ENCODE measurements at places on chromosomes 7 and 10. TPM values are rescaled to one million over a fixed set of nuclear protein-coding genes. Genes with fewer than 3 reads are reported as not detected.

GRCh38 chr7:80708123-80708522 lies 69.7 kb downstream of the CD36 start:
- H3K36me3 ChIP-seq = no peaks in the 10 kb centered on the region
- no peak for DNase-seq
- no peaks in the 10 kb centered on the region for H3K4me1 ChIP-seq
- H3K27me3 ChIP-seq = no peaks in the 10 kb centered on the region
- H3K4me3 ChIP-seq = no peak overlapping the region
- H3K27ac ChIP-seq = no peak overlapping the region

The OR2A1 gene
- total RNA-seq = not detected

The VAX1 gene
- not detected for total RNA-seq

- H3K4me3 ChIP-seq = no peak overlapping the region
- peaks cover 3% of the 10 kb centered on the region for H3K27me3 ChIP-seq
- no peak overlapping the region for H3K27ac ChIP-seq
- no peaks in the 10 kb centered on the region for H3K4me1 ChIP-seq
- no peak for DNase-seq
- no peaks in the 10 kb centered on the region for H3K36me3 ChIP-seq
Measured at GRCh38 chr10:112126172-112126571, 57.4 kb downstream of the GPAM start.

DNA sequence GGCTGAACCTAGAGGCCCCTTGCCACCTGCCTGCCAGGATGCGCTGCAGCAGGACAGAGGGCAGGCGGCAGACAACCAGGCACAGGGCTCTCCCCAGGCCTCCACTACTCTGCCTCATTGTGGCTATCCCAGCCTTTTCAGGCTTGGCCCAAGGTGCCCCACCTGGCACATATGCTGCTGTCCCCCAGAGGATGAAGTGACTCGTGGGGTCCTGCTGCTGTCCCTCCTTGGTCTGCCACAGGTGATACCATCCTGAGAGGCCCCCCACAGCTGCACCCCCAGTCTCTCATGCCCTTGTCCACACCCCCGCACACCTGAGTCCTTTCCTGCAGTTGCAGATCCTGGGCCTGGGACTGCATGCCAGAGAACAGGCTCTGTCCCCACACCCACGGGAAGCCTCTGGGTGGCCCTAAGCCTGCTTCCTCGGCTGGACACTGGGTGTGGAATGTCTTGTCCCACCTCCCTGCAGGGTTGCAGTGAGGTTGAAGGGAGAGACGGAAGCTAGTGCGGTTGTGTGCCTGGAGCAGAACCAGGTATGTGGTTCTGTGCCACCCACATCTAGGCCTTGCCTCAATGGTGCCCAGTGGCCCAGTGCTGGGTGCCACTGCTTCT lies 55.3 kb downstream of the RASGEF1A start:
- peaks cover 26% of the 10 kb centered on the region for H3K27me3 ChIP-seq
- H3K36me3 ChIP-seq = no peaks in the 10 kb centered on the region
- no peak overlapping the region for H3K4me3 ChIP-seq

- peak within 1 kb of the TSS; percentile 79 for H3K4me3 ChIP-seq
- H3K4me1 ChIP-seq = no peaks in the 10 kb centered on the region
- peak within 1 kb of the TSS; percentile 63 for H3K27ac ChIP-seq
- H3K36me3 ChIP-seq = 0 out of 2 replicates have a peak, but pooled peaks cover 4% of the 10 kb centered on the region
- no peaks in the 10 kb centered on the region for H3K27me3 ChIP-seq
Measured at GRCh38 chr7:137343281-137343841, at the start of gene PTN. Gene PTN (minus strand): TSS chr7:137343733. CDS start chr7:137254973, 88,760 bp downstream.

GRCh38 chr10:119786117-119786769 lies 60.4 kb downstream of the INPP5F start:
- no peak overlapping the region for H3K4me3 ChIP-seq
- no peaks in the 10 kb centered on the region for H3K27me3 ChIP-seq
- peaks cover 4% of the 10 kb centered on the region for H3K4me1 ChIP-seq
- peak; percentile 78 for DNase-seq
- H3K27ac ChIP-seq = no peak overlapping the region

- peak; percentile 24 for DNase-seq
- H3K27me3 ChIP-seq = no peaks in the 10 kb centered on the region
- peaks cover 7% of the 10 kb centered on the region for H3K4me1 ChIP-seq
Measured at GRCh38 chr7:127983804-127984332, 47.4 kb downstream of the LRRC4 start.

DNA sequence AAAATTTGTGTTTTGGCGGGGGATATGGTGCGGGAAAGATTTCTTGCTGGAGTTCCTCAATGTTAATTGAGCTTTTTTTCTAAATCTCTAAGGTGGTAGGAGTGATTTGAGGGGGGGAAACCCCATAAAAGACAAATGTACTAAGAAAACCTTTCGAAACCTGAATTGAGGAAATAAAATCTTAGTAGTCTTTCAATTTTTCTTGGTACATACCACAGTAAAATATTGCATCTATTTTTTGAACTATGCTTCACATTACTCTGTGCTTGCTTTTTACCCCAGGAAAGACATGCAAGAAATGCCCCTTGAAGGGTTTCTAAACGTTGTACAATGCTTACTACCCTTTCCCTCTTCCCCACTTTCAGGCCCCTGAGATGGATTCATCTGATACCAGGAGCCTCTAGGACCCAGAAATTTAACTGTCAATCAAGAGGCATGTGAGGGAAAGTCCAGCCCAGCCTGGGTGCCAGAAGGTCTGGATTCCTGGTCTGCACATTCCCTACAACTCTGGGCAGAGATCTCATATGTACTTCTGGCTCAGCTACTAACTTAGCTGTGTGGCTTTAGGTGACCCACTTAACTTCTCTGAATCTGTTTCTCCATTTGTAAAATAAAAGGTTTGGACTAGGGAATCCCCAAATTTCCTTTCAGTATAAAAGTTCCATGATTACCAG lies 5.8 kb upstream of the PDCD4 start:
- H3K4me3 ChIP-seq = no peak overlapping the region
- DNase-seq = no peak
- H3K4me1 ChIP-seq = peaks cover 9% of the 10 kb centered on the region
- H3K36me3 ChIP-seq = no peaks in the 10 kb centered on the region
- H3K27me3 ChIP-seq = no peaks in the 10 kb centered on the region

- H3K27me3 ChIP-seq = peaks cover 11% of the 10 kb centered on the region
- no peaks in the 10 kb centered on the region for H3K4me1 ChIP-seq
- H3K36me3 ChIP-seq = no peaks in the 10 kb centered on the region
- H3K4me3 ChIP-seq = no peak overlapping the region
- no peak for DNase-seq
Measured at GRCh38 chr10:18133046-18133445, 7.2 kb upstream of the CACNB2 start.

DNA sequence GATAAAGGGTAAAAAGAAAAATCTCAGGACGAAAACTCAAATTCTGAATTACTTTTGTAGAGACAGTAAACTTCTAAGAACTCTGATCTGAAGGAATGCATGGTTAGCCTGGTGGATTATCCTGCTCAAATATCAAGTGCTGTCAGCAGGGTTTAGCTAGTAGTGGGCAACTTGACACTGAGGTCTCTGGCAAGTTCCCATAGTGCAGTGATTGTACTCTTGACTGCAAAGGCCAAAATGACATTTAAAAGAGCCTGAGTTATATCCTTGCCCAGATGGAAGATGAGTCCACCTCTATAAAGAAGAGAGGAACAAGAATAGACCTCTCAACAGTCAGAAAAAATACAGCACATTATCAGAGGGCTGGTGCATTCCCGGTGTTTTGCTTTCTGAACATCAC lies 304.5 kb upstream of the IMMP2L start:
- no peak overlapping the region for H3K27ac ChIP-seq
- H3K36me3 ChIP-seq = peaks cover 10% of the 10 kb centered on the region
- DNase-seq = no peak
- peaks cover 5% of the 10 kb centered on the region for H3K4me1 ChIP-seq

- no peaks in the 10 kb centered on the region for H3K27me3 ChIP-seq
- no peak overlapping the region for H3K27ac ChIP-seq
- DNase-seq = no peak
Measured at GRCh38 chr7:15967551-15967950, 281.1 kb upstream of the MEOX2 start.

DNA sequence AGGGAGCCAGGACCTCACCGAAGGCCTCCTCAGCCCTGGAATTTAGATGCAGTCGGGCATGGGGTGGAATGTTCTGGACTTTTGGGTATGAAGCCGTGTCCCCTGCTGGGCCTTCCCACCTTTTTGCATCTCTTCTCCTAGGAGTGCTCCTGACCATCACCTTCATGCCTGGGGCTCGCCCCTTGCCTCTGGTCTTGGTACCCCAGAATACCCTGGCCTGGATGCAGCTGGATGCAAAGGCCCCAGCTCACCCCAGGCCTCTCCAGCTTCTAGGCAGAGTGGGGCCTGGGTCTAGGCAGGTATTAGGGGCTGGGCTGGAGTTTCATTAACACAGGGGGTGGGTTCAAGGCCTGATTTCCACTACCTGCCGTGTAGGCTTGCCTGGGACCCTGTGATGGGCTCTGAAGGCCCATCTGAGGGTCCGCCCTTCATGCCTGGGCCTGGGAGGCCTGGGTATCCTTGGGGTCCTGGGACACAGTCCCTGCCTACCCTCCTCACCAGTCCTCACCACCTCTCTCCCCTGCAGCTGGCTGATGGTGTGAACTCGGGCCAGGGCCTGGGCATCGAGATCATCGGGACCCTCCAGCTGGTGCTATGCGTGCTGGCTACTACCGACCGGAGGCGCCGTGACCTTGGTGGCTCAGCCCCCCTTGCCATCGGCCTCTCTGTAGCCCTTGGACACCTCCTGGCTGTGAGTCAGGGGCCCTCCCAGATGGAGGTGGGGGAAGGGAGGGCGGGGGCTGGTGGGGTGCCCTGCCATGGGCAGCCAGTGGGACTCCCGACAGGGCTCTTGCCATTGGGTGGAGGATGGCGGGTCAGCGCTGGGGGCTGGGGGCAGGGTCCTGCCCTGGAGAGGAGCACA lies 10.1 kb downstream of the AQP1 start:
- H3K27me3 ChIP-seq = no peaks in the 10 kb centered on the region
- no peak overlapping the region for H3K4me3 ChIP-seq
- DNase-seq = no peak
- no peak overlapping the region for H3K27ac ChIP-seq
- H3K4me1 ChIP-seq = peaks cover 10% of the 10 kb centered on the region

DNA sequence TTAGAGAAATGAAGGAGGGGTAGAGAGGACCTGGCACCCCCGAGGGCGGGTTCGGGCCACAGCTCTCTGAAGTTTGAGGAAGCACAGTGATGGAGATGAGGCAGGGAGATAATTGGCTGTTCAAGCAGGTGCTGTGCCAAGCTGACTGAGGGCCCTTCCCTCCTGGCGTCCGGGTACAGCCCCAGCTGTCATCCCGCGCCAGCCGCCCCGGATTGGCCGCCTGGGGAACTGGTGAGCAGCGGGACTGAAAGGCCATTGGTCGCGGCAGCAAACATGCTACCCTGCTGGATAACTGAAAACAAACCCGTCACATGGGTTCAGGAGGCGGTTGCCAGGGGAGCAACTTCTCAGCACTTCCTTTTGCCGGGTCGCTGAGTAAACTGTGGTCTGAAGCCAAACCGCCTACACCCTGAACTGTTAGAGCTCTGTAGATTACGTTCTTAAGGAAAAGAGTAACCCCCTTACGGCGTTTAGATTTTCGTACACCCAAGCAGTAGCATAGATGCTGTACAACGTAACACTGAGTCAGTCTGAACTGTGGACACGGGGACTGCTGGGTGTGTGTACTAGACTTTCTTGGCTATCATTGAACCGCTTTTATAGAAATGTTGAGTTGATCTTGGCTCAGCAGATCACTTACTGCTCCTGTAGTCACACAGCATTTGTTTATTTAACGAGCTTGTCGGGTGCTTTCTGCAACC lies 1.3 kb downstream of the INSIG1 start:
- peak overlapping the region; percentile 55 for H3K4me3 ChIP-seq
- no peak overlapping the region for H3K27ac ChIP-seq
- H3K4me1 ChIP-seq = peaks cover 4% of the 10 kb centered on the region
- H3K36me3 ChIP-seq = peaks cover 6% of the 10 kb centered on the region
- DNase-seq = peak; percentile 98
- no peaks in the 10 kb centered on the region for H3K27me3 ChIP-seq

The HKDC1 gene
- under 0.01 TPM for total RNA-seq

DNA sequence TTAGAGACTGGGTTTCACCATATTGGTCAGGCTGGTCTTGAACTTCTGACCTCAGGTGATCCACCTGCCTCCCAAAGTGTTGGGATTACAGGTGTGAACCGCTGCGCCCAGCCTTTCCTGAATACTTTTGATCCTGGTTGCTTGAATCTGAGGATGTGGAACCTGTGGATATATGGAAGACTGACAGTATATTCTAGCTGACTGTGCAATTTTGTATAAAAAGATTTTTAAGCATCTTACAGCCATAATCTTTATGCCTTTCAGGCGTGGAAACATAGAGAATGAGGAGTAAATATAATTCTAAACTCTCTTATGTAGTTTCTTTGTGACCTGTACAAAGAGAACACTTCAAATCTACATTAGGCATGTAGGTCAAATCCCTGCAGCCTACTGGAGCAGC lies 16.2 kb downstream of the TSPAN14 start:
- peaks cover 4% of the 10 kb centered on the region for H3K36me3 ChIP-seq
- H3K27me3 ChIP-seq = no peaks in the 10 kb centered on the region
- no peak overlapping the region for H3K27ac ChIP-seq
- DNase-seq = no peak
- H3K4me1 ChIP-seq = peaks cover 30% of the 10 kb centered on the region
- no peak overlapping the region for H3K4me3 ChIP-seq

GRCh38 chr10:113354711-113355110 lies 198.1 kb upstream of the HABP2 start:
- no peak overlapping the region for H3K4me3 ChIP-seq
- peaks cover 9% of the 10 kb centered on the region for H3K27me3 ChIP-seq
- no peaks in the 10 kb centered on the region for H3K36me3 ChIP-seq
- H3K4me1 ChIP-seq = no peaks in the 10 kb centered on the region
- no peak for DNase-seq

DNA sequence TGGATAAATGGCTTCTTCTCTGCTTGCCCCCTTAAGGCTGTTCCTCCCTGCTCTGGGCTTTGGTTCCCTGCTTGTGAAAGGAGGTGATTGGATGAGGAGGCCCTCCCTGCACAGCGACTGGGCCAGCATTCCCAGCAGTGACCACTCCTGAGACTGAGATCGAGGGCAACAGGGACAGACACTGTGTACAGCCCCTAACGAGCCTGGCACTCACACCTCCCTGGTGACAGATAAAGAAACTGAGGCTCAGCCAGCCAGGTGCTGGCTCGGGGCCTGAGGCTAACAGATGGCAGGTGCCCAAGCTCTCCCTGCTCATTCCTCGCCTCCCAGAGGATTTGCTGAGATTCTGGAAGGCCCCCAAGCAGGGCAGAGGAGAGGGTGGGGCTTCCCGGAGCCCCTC lies 12.0 kb upstream of the AQP1 start:
- no peak overlapping the region for H3K27ac ChIP-seq
- peaks cover 11% of the 10 kb centered on the region for H3K27me3 ChIP-seq
- no peaks in the 10 kb centered on the region for H3K36me3 ChIP-seq
- no peak for DNase-seq
- H3K4me3 ChIP-seq = no peak overlapping the region

- H3K36me3 ChIP-seq = no peaks in the 10 kb centered on the region
- H3K4me3 ChIP-seq = no peak overlapping the region
- no peaks in the 10 kb centered on the region for H3K4me1 ChIP-seq
- H3K27me3 ChIP-seq = no peaks in the 10 kb centered on the region
- H3K27ac ChIP-seq = no peak overlapping the region
Measured at GRCh38 chr10:92880233-92880861, 32.0 kb downstream of the EXOC6 start.

All from IMR-90 (cell line).